ENCODE measurements at places on chromosomes 11 and 22.

- DNase-seq: no peak
These were observed 12.3 kb downstream of the MYO7A start for GRCh38 chr11:77140231-77140851.

DNA sequence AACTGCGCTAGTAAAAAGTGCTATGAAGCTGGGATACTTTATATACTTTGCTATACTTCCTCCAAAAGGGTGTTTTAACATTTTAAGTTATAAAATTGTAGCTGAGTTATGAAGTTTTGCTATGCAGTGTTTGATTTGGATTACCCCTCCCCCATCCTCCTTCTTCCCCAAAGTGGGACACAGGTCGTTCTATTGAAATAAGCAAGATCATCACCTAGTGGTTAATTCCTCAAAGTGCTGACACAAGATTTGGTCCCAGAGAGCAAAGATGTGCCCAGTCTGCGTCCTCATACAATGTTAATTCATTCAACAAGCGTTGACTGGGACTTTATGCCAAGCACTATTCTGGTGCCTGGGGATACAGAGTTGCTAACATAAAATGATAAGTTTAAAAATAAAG lies 78.5 kb downstream of the SPON1 start:
- no peak for DNase-seq

GRCh38 chr11:37449146-37449545 lies 851.1 kb upstream of the RAG2 start:
- no peak for DNase-seq

DNA sequence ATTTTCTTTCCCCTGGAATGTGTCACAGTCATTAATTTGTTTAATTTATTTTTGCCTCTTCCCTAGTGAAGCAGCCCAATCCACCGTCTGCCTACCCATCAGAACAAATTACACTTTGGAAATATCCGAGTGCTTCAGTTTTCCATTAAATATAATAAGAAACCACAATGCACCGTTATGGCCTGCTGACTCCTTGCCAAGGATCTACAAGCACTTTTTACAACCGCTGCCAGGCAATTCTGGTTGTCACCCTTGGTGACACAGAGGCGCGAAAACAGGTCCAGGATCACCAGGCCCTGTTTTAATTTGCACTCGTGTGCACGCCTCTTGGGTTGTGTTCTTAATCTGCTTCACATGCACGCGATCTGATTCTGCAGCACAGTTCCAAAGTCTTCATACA lies 43.9 kb downstream of the KIRREL3 start:
- no peak for DNase-seq

DNA sequence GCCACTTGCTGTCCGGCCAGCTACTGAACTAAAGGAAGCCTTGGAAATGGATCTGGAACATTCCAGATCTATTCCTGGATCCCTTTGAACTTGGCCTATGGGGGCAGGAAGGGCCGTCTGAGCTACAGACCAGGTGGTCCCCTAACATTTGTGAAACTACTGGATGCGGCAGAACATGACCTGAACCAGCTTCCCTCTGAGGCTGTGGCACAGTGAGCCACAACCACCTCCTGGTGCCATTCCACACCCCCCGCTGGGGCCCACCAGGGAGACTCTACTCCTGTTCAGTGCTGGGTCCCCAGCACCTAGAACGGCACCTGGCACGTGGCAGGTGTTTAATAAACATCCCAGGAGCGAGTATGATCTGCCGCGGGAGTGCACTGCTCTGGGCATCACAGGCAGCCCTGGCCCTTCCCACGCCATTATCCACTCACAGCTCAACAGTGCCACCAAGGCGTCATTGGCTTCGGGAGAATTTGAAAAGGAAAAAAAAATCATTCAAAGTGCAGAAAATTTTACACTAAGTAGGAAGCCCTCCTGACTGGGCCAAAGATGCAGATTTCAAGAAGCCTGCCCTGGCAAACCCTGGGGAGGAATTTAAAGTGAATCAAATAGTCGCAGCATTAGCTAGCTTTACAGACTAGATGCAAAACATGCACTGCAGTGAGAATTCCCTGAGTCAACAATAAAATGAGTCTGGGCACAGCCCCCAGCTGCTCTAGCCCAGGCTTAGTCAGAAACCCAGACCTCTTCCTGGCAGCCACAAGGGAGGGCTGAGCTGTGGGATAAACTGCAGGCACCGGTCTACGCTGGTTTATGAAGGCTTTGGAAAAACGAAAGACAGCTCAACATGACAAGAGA lies 14.3 kb upstream of the EFCAB6 start:
- DNase-seq: no peak

- no peak for DNase-seq
These were observed 31.5 kb upstream of the PDE2A start for GRCh38 chr11:72705442-72706365.

DNA sequence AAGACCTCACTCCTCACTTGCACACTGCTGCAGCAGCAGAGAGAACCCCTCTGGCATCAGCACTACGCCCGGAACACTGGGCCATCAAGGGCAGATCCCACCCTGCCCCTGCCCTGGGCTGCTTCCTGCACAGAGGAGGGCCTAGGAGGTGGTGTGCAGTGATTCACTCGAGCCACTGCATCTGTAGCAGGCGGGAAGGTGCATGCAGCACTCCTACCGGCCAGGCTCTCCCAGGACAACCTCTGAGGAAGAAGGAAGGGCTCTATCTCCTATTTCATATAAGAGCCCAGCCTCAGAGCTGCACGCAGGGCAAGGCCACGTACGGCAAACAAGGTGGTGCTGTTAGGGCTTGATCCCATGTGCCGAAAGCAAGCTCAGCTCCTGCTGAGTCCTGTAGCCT lies 14.2 kb downstream of the RANGAP1 start:
- no peak for DNase-seq

DNA sequence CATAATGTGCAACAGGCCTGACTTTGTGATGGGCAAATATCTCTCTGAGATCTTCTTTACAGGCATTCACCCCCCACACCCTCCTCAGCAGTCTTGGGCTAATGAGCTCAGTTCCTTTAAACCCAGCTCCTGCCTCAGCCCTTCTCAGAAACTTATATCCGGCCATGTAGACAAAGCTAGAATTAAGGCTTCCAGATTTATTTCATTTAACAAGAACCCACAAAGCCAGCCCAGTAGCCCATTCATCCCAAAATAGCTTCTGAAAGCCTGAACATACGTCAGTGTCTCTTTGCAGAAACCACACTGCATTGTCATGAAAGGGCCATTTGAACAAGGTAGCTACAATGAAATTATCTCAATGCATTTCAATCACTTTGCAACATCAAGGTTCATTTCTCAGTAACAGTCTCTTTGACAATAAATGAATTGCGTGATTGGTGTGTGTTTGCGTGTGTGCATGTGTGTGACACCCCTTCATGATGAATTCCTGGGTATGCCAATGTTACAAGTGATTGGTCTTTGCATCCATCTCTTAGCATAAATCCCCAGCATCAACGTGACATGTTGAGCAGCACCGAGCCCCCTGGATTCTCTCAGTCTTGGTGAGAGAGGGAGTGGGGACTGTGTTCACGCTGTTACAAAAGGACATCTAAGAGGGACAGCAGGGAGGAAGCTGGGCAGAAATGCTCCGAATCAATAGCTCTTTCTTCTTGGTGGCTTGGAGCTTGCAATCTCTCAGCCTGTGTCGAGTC lies 299.6 kb downstream of the KIRREL3 start:
- DNase-seq: no peak

DNA sequence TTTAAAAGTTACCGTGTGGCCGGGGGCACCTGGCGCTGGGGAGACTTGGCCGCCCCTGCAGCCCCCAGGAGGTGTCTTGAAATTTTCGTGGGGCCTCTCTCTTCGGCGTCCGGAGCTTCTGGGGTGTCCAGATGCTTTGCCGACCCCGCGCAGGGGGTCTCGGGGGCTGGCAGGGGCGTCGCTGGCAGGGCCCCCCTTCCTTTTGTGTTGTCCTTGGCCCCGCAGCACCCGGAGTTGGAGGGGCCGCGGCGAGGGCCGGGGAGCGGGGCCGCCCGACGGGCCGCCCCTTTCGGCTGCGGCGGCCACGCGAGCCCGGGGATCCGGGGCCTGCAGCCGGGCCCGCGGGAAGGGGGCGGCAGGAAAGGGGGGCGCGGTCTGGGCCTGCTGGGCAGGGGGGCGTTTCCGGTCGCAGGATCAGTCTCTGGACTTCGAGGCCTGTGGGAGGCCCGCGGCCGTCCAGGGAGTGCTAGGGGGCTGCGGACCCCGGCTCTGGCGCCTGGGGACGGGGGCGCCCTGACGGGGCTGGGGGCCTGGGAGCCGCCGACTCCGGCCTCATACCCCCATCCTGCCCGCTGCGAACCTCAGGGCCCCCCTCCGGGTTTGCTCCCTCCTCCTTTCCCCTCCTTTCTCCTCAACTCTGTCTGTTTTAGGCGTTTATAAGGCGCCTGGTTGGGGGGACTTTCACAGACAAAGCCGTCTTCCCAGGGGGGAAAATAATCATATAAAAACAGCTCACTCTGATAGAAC lies 869 bp downstream of the ZC3H7B start:
- DNase-seq: peak; percentile 49

GRCh38 chr22:42287174-42287890 lies 16.9 kb upstream of the TCF20 start:
- DNase-seq: no peak

DNA sequence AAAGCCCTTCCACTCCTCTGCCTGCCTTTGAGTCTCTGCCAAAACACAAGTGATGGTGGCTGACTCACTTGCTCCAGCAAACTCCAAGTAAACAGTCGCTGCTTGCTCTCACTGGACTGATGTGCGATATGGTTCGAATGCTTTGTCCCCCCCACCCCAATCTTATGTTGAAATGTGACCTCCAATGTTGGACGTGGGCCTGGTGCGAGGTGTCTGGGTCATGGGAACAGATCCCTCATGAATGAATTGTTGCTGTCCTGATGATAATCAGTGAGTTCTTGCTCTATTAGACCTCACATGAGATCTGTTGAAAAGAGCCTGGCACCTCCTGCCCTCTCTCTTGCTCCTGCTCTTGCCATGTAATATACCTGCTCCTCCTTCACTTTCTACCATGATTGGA lies 747.9 kb downstream of the OPCML start:
- DNase-seq: no peak

- no peak for DNase-seq
These were observed 7.0 kb upstream of the PRSS23 start for GRCh38 chr11:86793307-86793706.

DNA sequence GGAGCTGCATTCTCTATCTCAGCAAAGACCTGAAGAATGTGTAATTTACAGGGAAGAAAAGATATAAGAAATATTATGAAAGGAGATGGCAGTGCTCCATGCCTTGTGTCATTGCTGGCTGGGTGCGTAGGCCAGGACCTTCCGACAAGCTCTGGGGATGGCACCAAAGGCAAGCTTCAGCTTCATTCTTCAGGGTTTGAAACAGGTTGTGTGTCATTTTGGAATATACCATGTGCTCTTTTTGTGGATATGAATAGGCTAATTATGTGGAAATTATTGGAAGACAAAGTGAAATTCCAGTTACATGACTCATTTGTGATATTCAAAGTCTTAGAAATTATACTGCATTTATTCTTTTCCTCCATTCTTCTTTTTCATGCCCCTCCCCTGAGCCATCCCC lies 5.7 kb upstream of the KIRREL3 start:
- no peak for DNase-seq

DNA sequence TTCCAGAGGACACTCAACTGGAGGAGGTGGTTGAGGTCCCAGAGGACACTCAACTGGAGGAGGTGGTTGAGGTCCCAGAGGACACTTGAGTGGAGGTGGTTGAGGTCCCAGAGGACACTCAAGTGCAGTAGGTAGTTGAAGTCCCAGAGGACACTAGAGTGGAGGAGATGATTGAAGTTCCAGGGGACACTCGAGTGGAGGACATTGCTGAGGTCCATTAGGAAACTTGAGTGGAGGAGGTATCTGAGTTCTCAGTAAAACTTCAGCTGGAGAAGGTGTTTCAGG lies 39.7 kb downstream of the ZNF195 start:
- DNase-seq: no peak

GRCh38 chr11:117670924-117671323 lies 126.1 kb downstream of the DSCAML1 start:
- no peak for DNase-seq

DNA sequence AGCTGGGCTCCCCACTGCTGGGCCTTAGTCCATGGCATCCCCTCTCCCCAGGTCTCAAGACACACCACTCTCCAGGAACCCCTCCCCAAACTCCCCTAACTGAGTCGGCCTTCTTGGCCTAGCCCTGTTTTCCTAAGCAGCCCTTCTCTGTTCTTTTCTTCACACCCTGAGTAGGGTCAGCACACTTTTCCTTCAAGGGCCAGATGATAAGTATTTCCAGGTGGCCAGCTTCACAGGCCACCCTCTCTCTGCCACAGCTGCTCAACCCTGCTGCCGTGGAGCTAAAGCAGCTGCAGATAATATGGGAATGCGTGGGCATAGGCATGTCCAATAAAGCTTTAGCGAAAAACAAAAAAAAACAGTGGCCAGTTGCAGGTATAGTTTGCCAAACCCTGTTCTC lies 24.1 kb downstream of the DGCR2 start:
- DNase-seq: no peak

DNA sequence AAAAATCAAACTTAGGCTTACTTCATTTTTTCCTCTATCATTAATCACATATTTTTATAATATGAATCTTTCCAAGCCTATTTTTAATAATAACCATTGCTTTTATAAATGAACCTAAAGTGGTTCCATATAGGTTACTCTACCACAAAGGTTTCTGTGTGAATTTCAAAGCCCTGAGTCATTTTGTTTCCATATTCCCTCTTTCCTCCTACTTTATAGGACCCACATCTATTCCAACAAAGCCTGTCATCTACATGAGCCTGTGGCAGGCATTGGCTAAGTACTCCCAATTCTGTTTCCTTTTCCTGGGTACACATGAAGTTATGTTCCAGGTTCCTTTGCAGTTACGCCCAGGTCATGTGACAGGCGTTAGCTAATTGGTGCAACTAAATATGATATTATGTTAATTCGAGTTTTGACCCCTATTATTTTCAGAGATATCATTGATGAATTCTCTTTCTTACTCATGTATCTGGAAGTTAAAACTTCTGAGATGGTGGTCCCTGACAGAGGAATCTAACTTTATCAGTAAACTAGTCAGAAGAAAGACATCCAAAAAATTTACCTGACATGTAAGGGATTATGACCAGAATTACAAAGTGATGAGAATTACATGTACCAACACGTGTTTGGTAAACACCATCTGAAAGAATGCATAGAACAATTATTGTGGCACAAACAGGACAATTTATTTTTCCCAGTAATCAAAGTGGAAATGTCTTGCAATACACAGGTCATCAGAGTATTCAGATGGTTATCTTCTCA lies 1264.0 kb upstream of the CNTN5 start:
- no peak for DNase-seq

DNA sequence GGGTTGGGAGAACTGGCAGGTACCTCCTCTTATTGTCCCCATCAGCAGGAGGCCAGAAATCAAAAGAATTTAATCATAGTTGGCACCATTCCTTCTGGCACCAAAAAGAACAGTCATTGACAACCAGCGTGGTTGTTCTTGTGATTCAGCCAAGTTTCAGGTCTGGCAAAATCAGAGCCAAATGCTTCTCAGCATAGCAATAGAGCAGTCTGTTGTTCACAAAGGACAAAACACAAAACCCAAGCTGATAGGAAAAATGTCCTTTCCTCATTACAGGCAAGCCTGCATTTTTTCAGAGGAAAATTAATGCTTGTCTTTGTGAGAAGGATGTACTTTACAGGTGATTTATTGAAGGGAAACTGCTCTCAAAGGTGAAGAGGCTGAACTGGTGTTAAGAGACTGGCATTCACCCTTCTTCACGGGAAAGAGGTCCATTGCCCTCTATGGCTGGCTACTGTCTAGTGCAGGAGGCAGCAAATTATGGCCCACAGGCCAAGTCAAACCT lies 241.8 kb upstream of the ARHGAP42 start:
- DNase-seq: no peak

- DNase-seq: no peak
These were observed 277.3 kb upstream of the FAT3 start for GRCh38 chr11:91947215-91947820.

All from liver (tissue), 10 donors.